ENCODE measurements at places on chromosomes 11 and 22. TPM values are rescaled to one million over a fixed set of nuclear protein-coding genes. Genes with fewer than 3 reads are reported as not detected.
A peak's percentile ranks its signal among the peaks of the same experiment; 100 is the strongest.

GRCh38 chr11:121482231-121483129 is 29.7 kb upstream of the SORL1-AS1 start:
- peak; percentile 82 for DNase-seq

GRCh38 chr11:27018902-27019529 is 21.6 kb upstream of the BBOX1 start:
- no peak for DNase-seq

- DNase-seq, result no peak
Measured at GRCh38 chr11:83056611-83057010, 15.1 kb downstream of the RAB30 start.

GRCh38 chr11:76863196-76863777 is 2.6 kb downstream of the ACER3 start:
- DNase-seq, result no peak

- DNase-seq, result no peak
Measured at GRCh38 chr11:5564259-5565019, 16.1 kb upstream of the OR52H1 start.

DNA sequence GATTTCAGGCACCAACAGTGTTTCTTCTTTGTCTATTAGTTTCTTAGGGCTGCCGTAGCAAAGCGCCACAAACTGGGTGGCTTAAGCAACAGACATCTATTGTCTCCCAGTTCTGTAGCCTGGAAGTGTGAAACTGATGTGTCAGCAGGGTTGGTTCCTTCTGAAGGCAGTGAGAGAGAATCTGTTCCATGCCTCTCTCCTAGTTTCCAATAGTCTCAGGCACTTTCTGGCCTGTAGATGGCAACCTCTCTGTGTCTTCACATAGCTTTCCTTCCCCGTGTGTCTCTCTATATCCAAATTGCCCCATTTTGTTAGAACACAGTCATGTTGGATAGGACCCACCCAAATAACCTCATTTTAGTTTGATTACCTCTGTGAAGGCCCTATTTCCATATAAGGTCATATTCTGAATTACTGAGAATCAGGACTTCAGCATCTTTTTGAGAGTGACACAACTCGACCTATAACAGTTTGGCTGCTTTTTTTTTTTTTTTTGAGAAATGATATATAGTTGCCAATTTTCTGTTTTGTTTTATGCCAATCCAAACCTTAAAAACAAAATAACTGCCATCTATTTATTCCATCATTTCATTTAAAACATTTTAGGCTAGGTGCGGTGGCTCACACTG is 108.2 kb downstream of the SLC36A4 start:
- no peak for DNase-seq

The KCNJ5 gene
- total RNA-seq, result 1.5 TPM

DNA sequence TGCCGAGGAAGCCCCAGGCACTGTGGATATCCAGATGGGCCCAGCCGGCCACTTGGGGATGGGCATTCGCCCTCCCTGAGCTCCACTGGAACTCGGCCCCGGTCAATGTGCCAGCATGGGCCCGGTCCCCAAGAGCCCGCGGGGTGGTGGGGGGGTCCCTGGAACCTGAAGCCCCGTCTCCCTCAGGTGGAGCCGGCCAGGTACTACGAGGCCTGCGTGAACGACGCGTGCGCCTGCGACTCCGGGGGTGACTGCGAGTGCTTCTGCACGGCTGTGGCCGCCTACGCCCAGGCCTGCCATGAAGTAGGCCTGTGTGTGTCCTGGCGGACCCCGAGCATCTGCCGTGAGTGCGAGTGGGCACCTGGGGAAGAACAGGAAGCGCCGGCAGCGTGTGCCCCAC is 21.2 kb downstream of the MUC5AC start:
- DNase-seq, result no peak

- DNase-seq, result no peak
Measured at GRCh38 chr11:37571246-37571645, 973.2 kb upstream of the RAG2 start.

GRCh38 chr11:95279921-95280868 is 49.2 kb upstream of the SESN3 start:
- no peak for DNase-seq

GRCh38 chr11:12546660-12547059 is 127.6 kb upstream of the TEAD1 start:
- DNase-seq, result no peak

DNA sequence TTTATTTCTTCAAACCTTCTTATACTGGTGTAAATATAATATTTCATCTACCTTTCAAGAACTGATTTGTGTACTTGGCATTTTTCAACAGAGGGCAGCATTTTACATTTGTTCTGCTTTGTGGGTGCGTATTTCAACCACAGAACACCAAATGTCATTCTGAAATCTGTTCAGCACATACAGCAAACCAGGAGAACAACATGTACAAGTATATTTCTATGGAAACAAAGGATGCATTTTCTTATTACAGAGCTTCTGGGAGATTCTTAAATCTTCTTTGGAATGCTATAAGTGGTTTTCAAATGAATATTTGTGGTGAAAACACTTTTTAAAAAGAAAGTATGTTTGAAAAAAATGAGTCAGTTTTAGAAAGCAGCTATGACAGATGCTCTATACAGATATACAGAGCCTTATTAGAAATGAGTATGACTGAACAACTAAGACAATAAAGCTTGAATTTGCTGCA is 946.0 kb downstream of the FAM181B start:
- DNase-seq, result no peak

- DNase-seq, result no peak
Measured at GRCh38 chr11:33540946-33541915, 159.4 kb downstream of the C11orf91 start.

The APIP gene
- 14.7 TPM for total RNA-seq

GRCh38 chr11:31767685-31768084 is 43.4 kb downstream of the PAX6 start:
- DNase-seq, result no peak

GRCh38 chr11:117054382-117054781 is 43.8 kb downstream of the SIK3 start:
- DNase-seq, result no peak

The SLCO2B1 gene
- 55.5 TPM for total RNA-seq

- DNase-seq, result no peak
Measured at GRCh38 chr11:45366619-45367190, 80.6 kb upstream of the SYT13 start.

- DNase-seq, result no peak
Measured at GRCh38 chr11:66471142-66471541, 4.4 kb downstream of the PELI3 start.

DNA sequence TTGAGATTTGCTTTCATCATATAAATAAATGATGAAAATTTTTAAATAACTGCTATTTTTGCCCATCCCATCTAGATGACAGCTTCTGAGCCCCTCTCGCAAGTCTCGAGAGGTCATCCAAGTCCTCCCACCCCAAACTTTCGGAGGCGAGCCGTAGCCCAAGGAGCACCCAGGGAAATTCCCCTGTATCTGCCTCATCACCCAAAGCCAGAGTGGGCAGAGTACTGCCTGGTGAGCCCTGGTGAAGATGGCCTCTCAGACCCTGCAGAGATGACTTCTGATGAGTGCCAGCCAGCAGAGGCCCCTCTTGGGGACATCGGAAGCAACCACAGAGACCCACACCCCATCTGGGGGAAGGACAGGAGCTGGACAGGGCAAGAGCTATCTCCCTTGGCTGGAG is 83.9 kb upstream of the PARVA start:
- DNase-seq, result no peak
